ENCODE measurements at places on chromosomes 2 and 18.
A peak's percentile ranks its signal among the peaks of the same experiment; 100 is the strongest.

GRCh38 chr2:18498531-18498930 lies 61.9 kb downstream of the RDH14 start:
- no peak for DNase-seq

GRCh38 chr2:12890481-12890991 lies 173.8 kb downstream of the TRIB2 start:
- no peak for DNase-seq

- no peak for DNase-seq
Observed at GRCh38 chr2:219041252-219041651, at the start of gene CFAP65. Gene CFAP65, minus strand, starts transcription at chr2:219041516. Its CDS starts 2,468 bp downstream, at chr2:219039048.

DNA sequence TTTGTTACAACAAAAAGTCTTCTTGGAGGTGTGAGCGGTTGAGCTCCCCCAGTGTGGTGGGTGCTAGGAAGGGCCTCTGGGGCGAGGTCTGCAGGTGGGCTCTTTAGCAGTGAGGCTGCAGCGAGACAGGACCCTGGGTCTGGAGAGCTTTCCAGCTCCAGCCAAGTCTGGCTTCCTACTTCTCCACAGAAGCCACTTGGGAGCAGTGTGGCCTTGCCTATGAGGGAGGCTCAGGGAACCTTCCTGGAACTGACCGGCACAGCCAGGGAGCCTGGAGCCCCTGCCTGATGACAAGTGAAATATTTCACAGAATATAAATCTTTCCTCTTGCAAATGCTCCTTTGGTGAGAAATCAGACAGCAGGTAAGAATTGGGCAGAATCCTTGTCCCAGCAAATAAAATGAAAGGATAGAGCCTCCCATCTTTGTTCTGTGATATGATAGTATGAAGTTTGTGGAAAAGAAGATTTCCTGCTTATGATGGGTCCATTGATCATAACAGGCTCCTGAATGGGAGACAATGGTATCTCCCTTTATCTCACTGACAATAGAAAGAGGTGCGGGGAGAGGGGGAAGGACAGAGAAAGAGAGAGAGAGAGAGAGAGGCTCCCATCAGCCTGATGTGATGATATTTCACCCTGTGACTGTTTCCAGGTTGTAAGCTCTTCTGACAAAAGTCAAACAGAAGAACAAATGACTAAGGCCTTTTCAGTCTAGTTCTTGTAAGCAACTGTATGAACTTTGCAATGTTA lies 289.8 kb upstream of the SPRED2 start:
- DNase-seq: no peak

GRCh38 chr2:12043131-12043530 lies 296.7 kb downstream of the LPIN1 start:
- no peak for DNase-seq

- no peak for DNase-seq
Observed at GRCh38 chr18:32868406-32868805, 95.6 kb upstream of the KLHL14 start.

DNA sequence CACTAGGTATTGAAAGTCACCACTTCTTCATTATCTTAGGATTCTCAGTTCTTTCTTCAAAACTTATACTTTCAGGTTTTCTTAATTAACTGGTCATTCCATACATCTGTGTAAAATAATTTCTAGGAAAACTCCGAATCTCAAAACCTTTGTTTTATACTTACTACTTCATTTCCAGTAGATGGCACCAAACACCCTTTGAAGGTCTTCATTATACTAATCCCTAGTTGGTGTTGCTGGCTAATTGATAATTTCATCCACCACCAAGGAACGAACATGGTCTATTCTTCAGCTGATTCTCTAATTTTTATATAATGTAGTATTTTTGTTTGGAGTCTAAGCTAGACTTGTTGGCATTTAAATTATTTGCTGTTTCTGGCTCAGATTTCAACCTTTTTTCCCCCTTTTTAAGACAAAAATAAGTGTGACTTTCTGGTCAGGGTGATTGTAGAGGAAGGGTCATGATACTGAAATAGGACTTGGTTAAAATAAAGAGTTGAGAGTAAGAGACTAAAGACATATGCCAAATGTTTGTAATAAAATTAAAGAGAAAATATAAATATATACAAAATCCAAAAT lies 2.8 kb upstream of the MXD1 start:
- no peak for DNase-seq

GRCh38 chr2:24269265-24269664 lies 91.1 kb downstream of the ITSN2 start:
- DNase-seq: no peak

DNA sequence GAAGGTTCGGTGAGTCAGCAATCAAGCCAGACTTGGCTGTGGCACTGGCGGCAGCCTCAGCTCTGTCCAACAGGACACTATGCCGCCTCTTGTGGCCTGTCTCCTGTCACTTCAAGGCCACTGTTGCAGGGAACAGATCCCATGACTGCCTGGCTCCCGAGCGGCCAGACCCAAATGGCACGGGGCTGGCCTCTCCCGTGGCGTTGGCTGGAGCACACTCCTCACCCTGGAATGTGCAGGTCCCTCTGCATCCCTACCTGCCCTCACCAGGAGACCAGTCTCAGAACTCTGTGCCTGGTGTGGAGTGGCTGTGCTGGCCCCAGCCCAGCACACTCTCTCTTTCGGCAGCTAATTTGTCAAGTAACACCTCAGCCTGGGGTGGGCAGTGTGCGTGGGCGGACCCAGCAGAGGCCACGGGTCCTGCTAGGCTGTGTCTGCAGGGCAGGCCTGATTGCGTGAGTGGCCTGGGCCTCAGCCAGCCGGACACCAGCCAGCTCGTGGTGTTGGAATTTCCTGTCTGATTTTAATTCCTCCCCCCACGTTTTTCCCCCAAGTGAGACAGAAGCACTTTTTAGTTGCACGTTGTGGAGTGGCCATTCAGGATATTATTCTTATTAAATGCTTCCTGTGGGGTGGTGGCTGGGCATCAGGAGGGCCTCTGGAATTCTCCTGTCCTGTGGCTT lies 179.3 kb downstream of the GLI2 start:
- DNase-seq: no peak

GRCh38 chr2:152577579-152577978 lies 139.7 kb downstream of the PRPF40A start:
- no peak for DNase-seq

DNA sequence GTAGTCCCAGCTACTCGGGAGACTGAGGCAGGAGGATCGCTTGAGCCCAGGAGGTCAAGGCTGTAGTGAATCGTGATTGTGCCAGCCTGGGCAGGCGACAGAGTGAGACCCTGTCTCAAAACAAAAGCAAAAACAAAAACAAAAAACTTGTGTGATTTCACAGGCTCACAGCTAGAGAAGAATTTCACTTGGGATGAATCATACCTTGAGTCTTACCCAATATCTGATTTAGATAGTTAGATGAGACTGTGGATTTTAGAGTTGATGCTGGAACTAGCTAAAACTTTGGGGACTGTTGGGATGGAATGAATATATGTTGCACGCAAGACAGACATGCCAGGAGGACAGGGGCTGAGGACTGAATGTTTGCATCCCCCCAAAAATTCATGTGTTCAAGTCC lies 4.4 kb downstream of the ANKRD29 start:
- DNase-seq: no peak

GRCh38 chr2:1306014-1306686 lies 107.1 kb upstream of the TPO start:
- no peak for DNase-seq

GRCh38 chr2:160408959-160409291 lies 84.7 kb downstream of the RBMS1 start:
- DNase-seq: no peak

DNA sequence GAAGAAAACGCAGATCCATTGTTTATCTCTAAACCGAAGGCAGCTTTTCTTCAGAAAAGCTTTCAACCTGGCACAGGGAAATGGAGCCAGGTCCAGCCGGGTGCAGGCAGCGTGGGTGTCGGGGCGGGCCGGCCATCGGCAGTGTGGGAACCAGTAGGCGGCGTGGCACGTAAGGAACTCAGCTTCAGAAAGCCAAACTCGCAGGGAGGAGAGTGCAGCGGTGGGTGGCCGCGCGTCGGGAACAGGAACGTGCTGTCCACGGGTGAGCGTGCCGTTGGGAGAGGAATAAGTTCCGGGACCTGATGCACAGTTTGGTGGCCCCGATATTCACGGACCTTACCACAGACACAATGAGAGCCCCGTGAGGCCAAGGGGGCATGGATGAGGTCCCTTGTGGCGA lies 270.4 kb downstream of the TWIST2 start:
- no peak for DNase-seq

- no peak for DNase-seq
Observed at GRCh38 chr2:215571689-215572088, 135.8 kb upstream of the FN1 start.

DNA sequence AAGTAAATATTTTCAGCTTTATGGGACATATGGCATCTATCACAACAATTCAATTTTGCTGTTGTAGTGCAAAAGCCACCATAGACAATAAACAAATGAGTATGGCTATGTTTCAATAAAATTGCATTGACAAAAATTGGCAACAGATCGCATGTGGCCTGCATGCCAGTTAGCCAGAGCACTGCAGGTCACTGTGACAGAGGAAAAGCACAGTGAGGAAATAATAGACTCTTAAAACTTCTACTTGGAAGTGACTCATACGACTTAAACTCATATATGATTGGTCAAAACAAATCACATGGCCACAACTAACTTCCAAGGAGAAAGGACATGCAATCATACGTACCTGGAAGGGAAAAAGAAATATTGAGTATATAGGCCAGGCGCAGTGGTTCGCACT lies 44.4 kb downstream of the EXOC6B start:
- no peak for DNase-seq

DNA sequence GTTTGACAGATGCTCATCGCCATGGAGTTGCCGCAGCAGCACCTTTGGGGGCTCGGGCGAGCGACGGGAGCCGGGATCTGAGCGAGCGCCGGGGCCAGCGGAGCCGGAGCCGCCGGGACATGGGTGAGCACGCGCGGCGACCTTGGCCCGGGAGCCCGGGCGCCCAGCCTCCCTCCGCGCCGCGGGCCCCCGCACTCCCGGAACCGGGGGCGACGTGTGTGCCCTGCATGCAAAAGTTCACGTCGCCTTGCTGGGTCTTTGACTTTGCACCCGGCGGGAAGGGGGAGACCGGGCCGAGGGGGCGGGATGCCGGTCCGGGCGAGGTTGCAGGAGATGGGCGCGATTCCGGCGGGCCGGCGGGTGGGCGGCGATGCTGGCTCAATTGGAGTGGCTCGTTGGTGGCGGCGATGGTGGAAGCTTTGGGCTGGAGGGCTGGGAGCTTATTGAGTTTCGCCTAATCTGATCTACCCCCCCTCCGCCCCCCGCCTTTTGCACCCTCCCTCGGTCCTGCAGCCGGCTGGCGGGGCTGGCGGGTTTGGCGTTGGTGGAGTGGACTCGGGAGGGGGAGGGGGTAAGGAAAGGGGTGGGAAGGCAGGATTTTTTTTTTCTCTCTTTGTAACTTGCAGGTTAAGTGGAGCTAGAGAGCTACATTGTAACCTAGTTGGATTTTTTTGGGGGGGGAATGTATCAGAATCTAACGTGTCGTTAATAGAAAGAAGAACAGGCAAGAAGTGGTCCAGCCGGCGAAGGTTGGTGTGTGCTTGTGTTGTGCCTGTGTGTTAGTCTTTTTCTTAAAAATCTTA lies at the start of gene SETBP1:
SETBP1 (plus strand) TSS at position 616 of the 803 bp plus-strand sequence. CDS start 20,459 bp downstream, outside the sequence.
- peak; percentile 36 for DNase-seq

- DNase-seq: no peak
Observed at GRCh38 chr18:32152705-32153448, 37.0 kb upstream of the MEP1B start.

GRCh38 chr2:126839796-126840195 lies 58.9 kb upstream of the TEX51 start:
- DNase-seq: no peak

DNA sequence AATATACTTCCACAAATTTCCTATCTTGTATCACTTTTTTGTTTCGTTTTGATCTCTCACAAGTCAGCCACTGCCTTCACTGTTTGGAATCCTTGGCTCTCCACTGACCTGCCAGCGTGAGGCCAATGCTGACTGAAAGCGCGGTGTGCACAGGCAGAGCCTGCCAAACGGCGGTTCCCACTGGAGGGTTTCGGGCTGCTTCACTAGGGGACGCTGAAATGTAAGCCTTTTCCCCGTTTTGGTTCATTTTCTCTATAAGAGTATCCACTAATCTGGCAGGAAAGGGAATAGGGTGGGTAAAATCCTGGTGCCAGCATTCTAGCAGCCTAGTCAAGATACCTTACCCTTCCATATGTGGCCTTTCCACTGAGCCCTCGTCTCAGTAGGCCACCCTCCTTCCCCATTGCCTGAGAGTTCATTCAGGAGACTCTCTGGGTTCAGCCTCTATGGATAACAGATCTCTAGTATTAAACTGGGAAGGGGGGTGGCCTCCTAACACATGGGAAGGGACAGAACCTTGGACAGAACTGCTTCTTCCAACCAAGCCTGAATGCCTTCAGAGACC lies 91.5 kb downstream of the DYM start:
- no peak for DNase-seq

GRCh38 chr2:235719146-235719942 lies 225.5 kb downstream of the AGAP1 start:
- DNase-seq: no peak

DNA sequence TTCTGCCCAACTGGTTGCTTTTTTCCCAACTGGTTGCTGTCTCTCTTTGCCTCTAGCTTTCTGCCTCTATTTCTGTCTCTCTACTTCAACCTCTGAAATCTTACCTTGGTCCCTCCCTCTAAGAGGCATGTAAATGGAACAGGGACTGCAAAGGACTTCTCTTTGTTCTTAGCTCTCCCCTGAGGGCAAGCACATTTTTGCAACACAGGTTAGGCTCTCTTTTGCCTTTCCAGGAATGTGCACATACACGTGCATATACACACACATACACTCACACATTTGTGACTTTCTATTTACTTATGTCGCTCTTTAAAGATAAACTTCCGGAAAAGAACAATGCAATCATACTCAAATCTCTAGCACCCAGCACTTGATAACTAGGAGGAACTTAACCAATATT lies 262.6 kb upstream of the DDX18 start:
- DNase-seq: no peak

GRCh38 chr2:80169811-80170594 lies 134.5 kb downstream of the LRRTM1 start:
- no peak for DNase-seq

DNA sequence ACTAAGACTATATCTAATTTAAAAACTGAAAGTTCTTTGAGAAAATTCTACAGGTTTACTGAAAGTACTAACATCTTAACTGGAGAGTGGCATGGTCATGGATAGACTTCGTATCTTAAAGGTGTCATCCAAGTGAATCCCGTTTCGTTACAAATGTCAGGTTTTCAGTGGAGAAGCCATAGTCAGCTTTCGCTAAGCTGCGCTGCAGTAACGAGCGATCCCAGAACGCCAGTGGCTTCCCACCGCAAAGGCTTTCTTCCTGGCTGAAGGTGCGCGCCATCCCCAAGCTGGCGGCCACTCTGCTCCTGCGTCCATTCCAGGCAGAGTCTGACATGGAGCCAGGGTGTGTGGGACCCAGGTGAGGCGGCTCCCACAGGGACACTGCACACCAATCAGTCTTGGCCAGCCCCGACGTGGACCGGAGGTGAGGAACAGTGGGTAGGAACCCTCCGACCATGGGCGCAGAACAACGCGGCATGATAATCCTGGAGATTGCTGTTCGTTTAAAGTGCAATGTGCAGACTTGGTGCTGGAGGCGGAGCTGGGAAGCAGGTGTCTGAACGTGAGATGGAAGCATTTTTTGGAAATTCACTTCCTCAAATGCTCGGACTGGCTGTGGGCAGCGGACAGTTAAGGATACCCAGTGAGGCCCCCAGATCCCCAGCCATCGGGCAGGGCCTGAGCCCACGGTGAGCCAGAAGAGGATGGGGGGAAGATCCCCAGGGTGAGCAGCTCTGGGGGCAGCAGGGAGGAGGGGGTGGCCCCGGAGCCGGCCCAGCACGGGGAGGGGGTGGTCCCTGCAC lies 27.8 kb upstream of the KCNG2 start:
- DNase-seq: no peak
